ENCODE measurements at places on chromosomes 3 and 15.

- DNase-seq = no peak
These were observed 22.3 kb downstream of the PLXNB1 start for GRCh38 chr3:48407542-48408099.

DNA sequence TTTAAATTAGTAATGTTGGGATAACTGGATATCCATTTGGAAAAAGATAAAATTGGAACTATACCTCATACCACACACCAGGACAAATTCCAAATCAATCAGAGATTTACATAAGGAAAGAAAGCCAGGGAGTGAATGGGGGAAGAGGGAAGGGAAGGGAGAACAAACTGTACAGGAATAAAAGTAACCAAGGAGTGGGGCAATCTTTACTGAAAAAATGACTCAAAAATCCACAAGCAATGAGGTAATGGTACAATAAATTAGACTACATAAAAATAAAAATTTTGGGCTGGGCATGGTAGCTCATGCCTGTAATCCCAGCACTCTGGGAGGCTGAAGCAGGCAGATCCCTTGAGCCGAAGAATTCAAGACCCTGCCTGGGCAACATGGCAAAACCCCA, 82.6 kb downstream of the MLH1 start:
- DNase-seq = no peak

DNA sequence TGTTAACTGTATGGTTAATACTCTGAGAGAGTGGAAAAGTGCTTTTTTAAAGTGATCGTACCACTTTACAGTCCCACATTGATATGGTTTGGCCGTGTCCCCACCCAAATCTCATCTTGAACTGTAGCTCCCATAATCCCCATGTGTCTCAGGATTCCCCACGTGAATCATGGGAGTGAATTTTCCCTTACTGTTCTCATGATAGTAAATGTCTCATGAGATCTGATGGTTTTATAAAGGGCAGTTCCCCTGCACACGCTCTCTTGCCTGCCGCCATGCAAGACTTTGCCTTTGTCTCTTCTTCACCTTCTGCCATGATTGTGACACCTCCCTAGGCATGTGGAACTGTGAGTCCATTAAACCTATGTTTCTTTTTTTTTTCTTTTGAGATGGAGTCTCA, 109.2 kb downstream of the TCF12 start:
- no peak for DNase-seq

DNA sequence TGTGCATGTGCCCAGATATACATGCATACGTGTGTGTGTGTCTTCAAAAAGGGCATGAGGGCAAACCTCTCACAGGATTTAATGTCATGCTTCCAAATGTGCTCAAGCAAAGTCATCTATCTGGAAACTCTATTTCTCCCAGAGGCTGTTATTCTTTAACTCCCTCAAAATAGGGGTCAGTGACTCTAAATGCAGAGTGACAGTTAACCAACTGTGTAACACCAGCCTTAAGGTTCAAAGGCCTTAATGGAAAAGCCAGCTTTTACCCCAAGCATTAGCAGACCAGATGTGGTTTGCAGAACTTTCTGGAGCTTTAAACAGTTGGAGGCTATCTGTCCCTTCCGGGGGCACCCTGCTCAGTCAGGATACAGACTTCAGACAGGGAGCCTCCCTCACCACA, 70.4 kb upstream of the SLC7A14 start:
- no peak for DNase-seq

- DNase-seq = no peak
These were observed 342.0 kb upstream of the PDZRN3 start for GRCh38 chr3:73966733-73967132.

GRCh38 chr3:147422601-147423536, 13.7 kb downstream of the ZIC1 start:
- DNase-seq = no peak

GRCh38 chr3:130430266-130430665, 84.8 kb downstream of the COL6A5 start:
- DNase-seq = no peak

DNA sequence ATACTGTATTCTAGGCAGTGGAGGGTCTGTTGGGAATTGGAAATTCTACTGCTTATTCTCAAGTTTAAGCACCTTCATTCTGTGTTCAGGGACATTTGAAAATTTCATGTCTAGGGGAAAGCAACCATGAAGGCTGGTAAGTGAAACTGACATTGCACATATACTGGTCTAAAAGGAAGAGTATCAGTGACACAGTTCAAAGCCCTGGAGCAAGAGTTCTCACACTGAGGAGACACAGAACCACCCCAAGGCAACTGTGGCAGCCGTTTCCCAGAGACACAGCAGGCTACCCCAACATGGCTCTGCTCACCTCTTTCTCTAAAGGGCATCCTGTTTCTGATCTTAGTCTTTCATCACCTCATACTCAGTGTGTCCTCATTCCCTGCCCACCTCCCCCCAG, 67.5 kb downstream of the KCNMB2 start:
- no peak for DNase-seq

DNA sequence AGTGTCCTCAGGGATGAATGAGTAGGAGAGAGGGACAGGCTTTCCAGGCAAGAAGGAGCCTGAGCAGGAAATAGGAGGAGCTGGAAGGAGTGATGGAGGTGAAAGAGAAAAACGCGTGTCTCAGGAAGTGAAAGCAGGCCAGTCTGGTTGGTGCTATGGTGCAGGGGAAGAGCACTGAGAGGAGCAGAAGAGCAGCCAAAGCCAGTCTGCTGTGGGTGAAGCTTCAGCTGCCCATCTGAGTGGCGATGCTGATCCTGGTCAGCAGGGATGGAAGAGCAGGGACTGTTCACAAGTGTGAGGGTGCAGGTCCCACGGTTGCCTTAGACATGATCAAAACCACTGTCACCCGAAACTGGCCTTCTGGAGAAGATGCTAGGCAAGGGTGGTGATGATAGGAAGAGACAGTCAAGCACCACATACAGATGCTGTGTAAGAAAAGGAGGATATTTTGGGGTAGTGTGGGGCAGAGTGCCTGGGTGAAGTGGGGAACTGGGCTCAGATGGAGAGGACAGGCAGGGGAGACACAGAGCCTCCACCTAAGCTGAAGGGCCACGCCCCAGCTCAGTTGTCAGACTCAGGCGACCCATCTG, 5.5 kb upstream of the KY start:
- no peak for DNase-seq

GRCh38 chr3:110526777-110527727, 544.6 kb upstream of the NECTIN3 start:
- DNase-seq = no peak

DNA sequence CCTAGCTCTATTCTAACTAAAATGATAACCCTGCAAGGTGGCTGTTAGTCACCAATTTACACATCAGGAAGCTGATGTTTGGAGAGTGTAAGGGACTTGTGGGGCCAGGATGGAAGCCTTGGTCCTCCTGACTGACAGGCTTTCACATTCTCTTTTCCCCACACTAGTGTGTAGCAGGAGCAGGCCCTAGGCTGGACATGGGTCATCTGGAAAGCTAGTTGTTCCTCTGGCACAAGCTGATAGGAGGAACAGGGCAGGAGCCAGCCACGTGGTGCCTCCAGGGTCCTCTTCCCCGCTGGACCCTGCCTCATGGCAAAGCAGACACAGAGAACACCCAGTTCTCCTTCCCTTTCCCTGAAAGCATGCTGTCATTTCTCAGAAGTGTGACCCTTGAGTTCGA, 18.1 kb upstream of the RBSN start:
- no peak for DNase-seq

GRCh38 chr15:22942877-22943276, 37.3 kb downstream of the CYFIP1 start:
- DNase-seq = no peak

DNA sequence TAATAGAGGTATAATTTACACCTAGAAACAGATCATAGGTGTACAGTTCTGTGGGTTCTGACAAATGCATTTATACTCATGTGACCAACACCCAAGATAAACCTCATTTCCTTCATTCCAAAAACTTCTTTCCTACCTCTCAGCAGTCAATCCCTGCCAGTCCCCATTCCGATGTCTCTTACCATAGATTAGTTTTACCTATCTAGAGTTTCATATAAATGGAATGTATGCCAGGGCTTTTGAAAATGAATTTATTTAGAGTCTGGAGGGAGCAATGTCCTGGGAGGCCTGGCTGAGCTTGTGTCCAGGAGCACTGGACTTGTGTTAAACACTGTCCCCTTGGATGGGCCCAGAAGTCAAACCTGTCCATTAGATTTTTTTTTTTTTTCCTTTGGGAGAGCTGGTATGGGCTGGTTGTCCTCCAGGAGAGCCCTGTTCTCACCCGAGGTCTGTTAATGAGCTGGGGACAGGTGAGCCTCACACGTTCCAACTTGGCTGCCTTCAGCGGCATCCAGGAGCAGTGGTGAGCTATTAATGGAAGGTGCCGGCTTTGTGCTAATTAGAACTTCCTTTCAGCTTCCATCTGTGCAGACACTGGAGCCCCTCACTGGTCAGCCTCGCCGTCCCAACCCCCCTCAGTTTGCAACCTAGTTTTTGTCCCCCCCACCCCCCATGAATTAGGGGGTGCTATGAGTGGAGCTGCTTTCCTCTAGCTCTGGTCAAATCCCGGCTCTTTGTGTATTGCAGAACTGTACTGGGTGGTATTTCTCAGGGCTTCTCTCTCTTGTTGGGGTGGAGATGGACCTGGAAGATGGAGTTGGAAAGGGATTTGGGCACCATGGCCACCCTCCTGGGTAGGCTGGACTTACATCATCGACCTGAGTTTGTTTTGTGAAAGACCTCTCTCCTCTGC, 40.7 kb upstream of the POLG start:
- no peak for DNase-seq

GRCh38 chr3:131564812-131565211, 62.0 kb upstream of the MRPL3 start:
- DNase-seq = no peak

DNA sequence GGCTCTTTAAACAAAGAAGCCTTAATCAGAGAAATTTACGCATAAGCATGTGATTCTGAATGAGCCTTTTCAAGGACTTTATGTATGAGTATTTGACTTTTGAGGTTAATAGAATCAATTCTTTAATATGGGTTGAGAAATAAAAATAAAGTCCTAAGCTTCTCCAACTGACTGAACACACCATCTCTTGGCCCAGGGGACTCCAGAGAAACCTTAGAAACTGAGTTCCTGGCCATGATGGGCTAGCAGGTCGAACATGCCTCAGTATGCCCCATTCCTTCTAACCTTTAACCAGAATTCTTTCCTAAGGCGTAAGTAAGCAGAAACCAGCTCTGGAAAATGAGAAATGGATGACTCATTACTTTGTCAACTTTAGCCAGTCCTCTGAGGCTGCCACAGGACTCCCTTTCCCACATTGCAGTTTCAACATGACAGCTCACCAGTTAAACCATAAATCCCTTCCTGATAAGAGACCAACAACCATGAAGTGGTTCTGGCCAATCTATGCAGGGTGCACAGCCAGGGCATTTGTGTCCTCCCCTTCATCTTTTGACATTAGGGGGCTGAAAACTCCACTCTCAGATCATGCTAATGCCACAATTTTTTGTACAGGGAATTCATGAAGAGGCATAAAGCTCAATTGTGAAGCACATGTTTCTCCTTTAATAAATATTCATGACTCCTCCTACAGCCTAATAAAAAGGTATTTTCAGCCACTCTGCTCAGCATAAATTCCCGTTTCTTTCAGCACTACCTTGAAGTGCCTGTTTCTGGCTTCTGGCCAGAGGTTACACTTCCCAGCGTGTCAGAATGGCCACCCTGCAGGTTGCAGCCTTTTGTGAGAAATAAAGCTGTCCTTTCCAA, 33.3 kb downstream of the TM4SF18 start:
- no peak for DNase-seq

GRCh38 chr15:63046917-63047760, 4.6 kb downstream of the TPM1 start:
- no peak for DNase-seq

DNA sequence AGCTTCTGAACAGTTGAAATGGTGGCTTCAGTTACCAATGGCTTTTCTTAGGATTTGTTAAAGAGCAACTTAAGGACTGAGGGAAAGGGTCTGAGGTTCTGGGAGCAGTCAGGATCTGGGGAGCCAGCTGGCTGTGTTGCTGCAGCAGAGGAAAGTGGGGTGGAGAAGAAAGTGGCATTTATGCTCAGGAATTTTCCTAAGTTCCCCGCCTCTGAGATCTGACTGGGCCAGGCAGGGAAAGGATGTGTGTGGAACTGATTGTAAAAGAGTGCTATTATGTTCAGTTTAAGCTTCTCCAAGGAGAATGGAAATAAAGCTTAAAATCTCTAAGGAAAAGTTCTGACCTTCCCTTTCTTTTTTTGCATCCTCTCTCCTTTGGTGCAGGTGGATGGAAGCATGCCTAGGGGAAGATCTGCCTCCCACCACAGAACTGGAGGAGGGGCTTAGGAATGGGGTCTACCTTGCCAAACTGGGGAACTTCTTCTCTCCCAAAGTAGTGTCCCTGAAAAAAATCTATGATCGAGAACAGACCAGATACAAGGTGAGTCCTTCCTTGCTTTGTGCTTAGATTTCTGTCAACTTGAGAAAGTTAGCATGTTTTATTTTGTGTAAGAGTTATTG, 37.8 kb downstream of the IQGAP1 start:
- DNase-seq = no peak

DNA sequence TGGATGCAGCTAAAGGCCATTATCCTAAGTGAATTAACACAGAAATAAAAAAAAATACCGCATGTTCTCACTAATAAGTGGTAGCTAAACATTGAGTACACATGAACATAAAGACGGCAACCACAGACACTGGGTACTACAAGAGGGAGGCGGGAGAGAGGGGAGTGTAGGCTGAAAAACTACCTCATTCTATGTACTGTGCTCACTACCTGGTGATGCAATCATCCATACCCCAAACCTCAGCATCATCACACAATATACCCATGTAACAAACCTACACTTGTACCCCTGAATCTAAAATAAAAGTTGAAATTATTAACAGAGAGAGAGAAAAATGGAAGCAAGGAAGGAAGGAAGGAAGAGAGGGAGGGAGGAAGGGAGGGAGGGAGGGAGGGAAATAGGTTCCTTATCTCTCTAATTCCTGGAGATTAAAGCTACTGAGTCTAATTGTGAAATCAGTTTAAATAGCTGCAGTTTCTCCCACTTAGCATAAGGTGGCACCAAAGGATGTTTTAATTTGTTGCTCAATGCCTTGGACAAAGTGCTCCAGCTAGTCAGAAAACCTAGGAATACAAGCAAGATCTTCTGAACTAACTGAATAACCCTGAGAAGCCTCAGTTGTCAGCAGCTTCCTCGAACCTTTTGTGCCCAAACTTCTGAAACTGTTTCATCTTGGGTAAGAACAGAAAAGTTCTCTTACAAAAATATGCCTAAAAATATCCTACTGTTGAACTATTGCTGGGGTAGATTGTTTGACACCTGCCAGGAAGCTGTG, 79.4 kb upstream of the ATP11B start:
- no peak for DNase-seq

DNA sequence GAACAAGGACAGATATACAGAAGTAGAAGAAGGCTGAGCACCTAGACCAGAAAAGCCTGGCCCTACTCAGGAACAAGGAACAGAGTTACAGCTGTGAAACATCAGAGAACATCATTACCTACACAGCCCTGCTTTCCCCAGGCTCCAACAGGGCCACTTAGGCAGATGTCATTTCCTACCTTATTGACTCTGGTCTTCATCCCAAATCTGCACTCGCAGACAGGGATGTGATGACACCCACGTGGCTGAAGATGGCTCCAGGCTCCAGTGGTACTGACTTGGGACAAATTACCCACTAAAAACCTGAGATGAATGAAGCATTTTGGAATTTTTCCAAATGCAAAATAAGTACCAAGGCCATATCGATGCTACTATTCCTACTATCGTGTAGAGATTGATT, 18.0 kb upstream of the SSUH2 start:
- no peak for DNase-seq

All from effector CD4-positive, alpha-beta T cell (primary cell).